ENCODE measurements at places on chromosomes 12 and 14.

- DNase-seq, result no peak
Observed at GRCh38 chr14:90193925-90194324, 62.4 kb upstream of the PSMC1 start.

- no peak for DNase-seq
Observed at GRCh38 chr12:108921946-108922345, 42.1 kb downstream of the DAO start.

DNA sequence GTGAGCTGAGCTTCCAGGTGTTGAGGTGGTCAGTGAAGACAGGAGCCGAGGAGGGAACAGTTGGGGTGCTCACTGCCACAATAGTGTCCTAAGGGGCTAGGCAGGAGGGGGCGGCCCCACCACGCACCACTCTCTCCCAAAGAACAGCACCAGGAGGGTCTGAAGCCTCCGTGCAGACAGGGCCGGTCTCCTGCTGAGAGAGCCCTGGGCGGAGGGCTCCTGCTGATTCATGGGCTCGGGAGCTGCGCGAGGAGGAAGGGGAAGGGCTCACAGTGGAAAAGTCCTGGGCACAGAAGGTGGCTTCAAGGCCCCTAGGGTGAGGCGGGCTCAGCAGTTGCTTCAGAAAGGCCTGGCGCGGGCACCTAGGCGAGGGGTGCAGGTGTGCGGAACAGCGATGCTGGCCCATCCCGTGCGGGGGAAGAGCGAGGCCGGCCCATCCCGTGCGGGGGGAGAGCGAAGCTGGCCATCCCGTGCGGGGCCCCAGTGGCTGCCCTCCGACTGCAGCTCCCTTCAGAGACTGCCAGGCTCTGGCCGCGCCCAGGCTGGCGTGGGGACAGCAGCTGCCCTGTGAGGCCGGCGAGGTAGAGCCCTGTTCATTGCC is 176.7 kb downstream of the ADGRD1 start:
- DNase-seq, result no peak

- DNase-seq, result no peak
Observed at GRCh38 chr12:60159761-60160160, 563.9 kb downstream of the SLC16A7 start.

GRCh38 chr12:119006746-119007145 is 25.4 kb downstream of the SRRM4 start:
- DNase-seq, result no peak

DNA sequence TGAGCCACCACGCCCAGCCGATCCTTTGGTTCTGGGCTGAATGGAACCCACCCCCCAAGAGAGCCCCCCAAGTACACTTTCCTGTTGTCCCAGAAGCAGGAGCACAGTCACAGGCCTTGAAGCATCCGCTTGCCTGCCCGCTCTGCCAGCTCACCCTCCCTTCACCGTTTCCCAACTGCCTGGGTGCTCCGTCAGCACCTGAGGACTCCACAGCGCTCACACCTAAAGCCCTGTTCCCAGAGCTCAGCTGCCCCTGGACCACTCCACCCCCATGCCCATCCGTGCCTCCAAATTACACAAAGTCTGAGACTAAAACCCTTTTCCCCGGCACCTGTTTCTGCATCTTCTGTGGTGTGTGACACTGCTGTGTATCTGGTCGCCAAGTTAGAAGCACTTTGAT is 44.3 kb upstream of the TRAF3 start:
- no peak for DNase-seq

DNA sequence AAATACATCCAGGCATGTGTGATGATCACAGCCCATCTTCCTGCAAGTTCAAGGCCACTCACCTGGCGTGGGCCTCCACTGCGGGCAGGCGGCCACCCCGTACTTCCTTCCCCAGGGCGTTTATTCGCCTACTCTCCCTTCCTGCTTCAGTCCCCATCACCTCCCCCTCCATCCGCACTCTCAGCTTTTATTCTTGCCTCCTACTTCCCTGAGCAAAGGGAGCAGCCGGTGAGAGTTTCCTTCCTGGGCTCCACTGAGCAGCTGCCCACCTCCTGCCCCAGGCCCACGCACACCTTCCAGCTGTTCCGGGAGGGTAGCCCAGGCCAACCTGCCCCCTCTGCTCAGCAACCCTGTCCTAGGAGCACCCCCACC is 4.1 kb downstream of the CYP46A1 start:
- DNase-seq, result no peak

- no peak for DNase-seq
Observed at GRCh38 chr12:31008961-31009840, 64.5 kb upstream of the DDX11 start.

DNA sequence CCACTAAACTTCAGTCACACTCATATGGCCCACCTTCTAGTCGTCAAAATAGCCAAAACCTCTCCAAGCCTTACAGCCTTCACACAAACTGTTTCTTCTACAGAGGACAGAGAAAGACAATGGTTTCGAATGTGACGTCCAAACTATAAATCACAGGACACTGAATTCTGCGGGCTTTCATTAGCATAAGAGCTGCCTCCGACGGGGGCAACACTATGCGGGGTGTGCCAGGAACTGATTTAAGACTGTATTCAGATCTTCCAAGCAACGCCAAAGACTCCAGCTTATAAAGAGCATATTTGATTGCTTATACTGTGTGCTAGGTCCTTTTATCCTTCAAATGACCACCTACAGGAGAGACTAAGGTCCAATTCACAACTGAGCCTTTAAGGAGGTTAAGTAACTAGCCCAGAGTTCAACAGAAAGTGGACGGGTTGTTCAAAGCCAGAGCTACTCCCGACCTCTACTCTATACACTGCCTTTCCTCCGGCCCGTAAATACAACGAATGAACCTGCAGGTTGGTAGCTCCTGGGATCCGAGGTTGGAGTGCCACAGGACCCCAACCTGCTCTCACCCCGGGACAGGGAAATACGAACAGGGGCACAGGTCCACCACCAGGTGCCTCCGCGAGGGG is 575 bp downstream of the L2HGDH start:
- DNase-seq, result no peak

DNA sequence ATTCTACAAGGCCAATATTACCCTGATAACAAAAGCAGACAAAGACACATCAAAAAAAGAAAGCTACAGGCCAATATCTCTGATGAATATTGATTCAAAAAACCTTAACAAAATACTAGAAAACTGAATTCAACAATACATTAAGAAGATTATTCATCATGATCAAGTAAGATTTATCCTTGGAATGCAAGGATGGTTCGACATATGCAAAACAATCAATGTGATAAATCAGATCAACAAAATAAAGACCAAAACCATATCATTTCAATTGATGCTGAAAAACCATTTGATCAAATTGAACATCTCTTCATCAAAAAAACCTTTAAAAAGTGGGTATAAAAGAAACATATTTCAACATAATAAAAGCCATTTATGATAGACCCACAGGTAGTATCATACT is 117.3 kb downstream of the CPNE8 start:
- DNase-seq, result no peak

- no peak for DNase-seq
Observed at GRCh38 chr14:55451950-55452349, 11.5 kb upstream of the TBPL2 start.

- DNase-seq, result no peak
Observed at GRCh38 chr12:49868952-49869815, 26.3 kb upstream of the BCDIN3D start.
